ENCODE measurements at places on chromosomes 11 and 22.
A peak's percentile ranks its signal among the peaks of the same experiment; 100 is the strongest.

DNA sequence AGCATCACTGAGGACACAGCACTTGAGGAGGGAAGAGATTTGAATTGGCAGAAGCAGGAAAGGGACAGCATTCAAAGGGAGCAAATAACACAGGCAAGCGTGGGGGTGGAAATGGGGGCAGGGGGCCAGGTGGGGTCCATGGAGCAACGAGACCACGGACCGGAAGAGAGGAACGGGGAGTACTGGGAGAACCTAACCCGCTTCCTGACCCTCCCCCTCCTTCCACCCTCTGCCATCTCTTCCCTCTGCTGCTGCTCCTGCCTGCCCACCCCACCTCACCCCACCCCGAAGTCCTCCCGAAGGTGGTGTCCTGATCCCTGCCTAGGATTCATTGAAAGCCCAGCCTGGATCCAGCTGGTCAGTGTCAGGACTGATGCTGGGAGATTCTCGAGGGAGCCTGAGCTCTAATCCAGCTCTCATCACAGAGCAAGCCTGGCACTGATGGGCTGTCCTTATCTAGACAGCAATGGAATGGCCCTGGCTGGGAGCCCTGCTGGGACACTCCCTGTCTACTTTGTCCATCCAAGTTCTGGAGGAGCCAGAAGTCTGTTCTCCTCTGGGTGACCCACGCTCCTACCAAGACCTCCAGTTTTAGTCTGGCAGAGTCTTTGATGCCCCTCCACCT, 105.0 kb downstream of the TRIM29 start:
- DNase-seq: no peak

DNA sequence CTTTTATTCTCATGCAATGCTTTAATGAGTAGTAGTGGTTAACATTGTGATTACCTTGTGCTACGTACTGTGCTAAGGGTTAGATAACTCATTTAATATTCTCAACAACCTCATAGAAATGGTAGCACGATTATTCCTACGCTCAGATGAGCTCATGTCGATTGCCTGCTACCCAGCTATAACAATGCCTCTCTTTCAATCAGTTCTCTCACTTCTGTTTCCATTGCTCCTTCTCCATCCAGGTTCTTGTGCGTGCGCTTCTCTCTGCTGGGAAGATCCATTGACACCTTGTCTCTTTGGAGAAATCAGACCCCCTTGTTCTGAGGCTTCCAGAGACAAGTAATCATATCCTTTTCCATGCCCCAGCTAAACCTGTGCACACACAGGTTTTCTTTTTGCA, 120.8 kb downstream of the NECTIN1 start:
- no peak for DNase-seq

- no peak for DNase-seq
Observed at GRCh38 chr11:127130321-127130720, 129.8 kb upstream of the KIRREL3 start.

DNA sequence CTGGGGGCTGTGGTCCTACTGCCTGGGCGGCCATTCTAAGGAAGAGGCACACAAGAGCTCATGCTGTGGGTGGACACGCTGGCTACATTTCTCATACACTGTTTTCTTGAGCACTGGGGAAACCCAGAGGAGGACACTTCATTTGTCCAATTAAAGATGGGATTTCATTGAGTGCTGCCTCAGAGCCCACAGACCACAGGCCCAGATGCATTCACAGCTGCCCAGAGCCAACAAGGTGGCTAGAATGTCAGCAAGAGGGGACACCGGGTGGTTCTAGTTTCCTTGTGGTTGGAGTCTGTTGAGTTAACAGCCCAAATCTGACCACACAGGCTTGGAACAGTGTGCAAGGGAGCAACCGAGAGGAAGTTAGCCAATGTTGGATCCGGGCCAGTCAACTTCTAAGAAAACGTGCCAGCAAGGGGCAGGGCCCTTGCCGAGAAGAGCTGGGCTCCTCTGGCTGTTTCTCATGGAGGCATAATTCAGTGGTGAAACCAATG, 35.0 kb upstream of the SORL1 start:
- peak; percentile 94 for DNase-seq

DNA sequence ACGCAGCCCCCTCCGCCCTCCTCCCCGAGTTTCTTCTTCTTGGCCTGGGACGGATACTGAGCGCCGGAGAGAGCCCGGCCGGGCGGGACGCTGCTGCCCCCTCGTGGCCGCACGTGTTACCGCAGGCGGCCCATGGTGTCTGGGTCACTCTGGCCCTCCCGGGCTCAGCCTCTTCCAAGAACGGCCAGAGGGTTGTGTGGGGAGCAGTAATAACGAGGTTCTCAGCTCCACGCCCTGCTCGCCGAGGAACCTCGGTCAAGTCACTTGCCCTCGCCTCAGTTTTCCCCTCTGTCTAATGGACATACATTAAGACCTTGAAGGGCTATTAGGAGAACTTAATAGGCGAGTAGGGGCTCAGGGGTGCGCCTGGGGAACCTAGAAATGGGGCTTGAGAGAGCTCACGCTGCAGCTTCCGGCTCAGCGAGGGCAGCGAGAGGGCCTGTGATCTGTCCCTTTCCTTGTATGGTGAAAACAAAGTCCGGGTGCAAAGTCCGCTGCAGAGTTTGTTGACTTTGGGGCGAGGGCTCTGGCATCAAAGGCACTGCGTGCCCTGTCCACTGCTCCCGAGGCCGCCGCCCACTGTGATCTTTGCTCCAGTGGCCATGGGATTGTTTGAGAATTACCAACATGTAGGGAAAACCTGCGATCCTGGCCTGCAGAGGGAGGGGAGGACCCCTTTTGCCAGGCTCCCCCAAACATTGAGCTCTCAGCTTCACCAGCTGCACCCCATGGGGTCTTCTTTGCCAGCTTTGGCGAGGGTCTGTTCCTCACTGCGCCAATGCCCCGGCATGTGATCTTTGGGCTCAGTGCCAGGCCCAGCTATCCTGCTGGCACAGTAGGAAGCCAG, 14.4 kb upstream of the LRP5 start:
- DNase-seq: peak; percentile 88

DNA sequence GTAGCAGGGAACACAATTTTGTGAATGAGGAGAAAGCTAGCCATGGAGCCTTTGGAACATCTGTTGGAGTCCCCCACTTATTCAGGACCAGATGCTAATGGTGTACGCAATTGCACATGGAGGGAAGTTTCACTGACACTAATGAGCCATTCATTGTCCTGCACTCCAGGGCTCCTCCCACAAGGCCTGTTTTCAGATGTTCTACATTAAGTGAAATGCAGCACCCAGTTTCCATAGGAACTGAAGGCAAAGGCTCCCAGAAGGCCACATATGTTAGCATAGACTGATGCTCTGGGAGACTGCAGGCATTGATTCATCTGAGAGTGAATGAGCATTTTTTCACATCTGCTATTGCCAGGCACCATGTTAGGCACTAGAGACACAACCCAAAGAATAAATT, 399.5 kb downstream of the ETS1 start:
- DNase-seq: no peak

GRCh38 chr11:111400595-111400994, 21.5 kb upstream of the POU2AF1 start:
- DNase-seq: no peak

DNA sequence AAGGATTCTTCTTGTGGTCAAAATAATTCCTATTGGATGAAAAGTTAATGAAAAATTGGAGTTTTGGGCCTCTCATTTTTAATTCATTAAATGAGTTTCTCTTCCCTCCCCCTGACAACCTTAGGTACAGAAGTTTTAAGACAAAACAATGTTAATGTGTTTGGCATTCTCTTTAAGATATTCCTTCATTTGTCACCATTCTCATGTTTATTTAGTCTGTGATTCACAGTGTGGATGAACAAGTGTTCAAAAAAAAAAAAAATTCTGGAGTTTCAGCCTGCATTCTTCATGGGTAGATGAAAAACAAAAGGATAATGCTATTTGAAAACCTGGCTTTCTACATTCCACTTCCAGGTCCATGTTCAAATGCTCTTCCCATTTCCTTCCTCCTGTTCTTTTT, 172.6 kb upstream of the LUZP2 start:
- no peak for DNase-seq

DNA sequence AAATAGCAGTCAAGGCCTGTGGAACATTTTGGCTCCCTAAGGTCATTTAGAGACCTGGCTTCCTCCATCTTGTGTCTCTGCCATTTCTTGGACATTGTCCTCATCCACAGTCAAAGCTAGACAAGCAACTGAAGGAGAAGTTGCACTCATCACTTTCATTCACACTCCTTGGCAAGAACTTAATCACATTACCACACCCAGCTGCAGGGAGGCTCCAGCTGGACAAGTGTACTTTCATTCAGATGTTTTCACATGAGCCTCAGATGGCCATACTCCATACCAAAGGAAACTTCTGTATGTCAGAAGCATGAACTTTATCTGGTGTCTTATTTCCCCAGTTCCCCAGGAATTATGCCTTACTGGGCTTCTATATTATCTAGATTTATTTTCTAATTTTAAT, 537.4 kb downstream of the TMEM135 start:
- no peak for DNase-seq

DNA sequence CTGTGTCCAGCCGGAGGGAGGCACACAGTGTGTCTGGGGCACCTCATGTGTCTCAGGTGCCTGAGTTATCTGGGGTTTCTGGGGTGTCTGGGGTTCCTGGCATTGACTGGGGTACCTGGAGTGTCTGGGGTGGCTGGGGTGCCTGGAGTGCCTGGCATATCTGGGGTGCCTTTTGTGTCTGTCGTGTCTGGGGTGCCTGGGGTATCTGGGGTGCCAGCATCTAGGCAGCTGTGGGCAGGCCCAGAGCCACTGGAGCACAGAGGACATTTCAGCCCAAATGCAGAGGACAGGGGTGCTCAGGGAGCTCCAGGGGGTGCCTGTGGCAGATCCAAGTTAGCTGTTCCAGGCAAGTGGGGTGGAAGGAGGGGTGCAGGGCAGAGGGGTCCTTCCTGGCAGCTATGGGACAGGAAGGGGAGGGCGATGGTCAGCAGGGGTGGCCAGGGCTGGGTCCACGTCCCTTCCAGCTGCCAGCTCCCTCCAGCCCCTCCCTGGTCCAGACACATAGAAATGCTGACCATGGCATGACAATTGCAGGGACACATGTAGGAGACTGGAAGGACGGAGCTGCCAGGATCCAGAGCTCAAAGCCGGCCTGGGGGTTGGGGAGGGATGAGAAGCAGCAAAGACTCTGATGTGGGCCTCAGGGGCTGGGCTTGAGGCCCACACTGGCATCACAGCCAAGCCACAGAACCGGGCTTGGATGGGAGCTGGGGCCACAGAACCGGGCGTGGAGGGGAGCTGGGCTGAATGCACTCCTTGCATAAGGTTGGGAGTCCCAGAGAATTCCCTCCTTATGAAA, 133.0 kb downstream of the BRD1 start:
- DNase-seq: no peak

- no peak for DNase-seq
Observed at GRCh38 chr11:112785719-112786118, 175.5 kb upstream of the NCAM1 start.

- no peak for DNase-seq
Observed at GRCh38 chr11:88250566-88251242, 75.5 kb upstream of the RAB38 start.

DNA sequence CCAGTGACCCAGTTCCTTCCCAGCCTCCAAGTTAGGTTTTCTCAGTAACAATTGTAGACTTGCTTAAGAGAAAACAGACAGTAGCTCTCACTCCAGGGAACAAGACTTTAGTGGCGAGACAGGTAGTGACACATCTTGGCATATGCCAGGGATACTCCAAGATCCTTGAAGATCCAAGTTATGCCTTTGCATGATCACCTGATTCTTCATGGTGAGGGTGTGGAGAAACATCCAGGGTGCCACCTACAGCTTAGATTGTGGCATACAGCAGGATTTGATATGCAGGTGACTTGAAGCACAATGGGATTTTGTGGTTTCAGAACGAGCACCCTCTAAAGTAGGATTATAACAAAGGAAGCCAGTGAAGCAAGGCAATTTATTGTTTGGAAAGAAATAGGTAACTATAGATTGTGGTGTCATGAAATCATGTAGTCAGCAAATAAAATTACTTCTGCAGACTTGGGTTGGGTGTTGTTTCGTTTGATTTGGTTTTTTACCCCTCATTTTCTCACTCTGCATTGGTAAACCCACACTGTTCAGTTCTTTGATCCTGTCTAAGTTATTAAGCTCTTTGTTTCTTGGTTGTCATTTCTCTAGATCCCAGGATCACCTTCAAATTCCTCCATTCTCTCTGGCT, 9.2 kb downstream of the POU2AF3 start:
- no peak for DNase-seq

DNA sequence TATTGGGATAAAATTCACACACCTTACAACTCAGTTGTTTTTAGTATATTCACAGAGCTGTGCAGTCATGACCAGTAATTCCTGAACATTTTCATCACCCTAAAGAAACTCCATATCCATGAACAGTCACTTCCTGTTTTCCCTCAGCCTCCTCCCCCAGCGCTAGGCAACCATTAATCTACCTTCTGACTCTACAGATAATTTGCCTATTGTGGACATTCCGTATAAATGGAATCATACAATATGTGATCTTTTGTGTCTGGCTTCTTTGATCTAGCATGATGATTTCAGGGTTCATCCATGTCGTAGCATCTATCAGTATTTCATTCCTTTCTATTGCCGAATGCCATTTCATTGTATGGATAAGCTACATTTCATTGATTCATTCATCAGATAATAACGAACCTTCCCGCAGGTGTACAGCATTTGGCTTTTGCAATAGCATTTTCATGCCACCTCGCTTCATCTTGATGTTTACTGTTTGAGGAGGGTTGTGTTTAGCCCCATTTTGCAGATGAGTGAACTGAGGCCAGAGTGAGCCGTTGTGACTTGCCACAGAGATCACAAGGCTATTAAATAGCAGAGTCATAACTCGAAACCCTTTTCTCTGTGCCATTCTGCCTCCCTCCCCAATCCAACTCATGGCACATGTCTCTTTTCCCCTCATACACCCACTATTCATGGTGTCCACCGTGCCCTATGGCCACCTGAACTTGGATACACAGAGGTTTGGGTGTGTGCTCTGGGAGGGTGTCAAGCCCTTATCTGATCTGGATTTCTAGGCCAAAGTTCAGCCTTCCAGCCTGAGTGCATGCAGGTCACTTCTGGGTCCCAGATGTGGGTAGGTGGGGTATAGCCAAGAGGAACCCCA, 11.1 kb upstream of the MYH9 start:
- no peak for DNase-seq

DNA sequence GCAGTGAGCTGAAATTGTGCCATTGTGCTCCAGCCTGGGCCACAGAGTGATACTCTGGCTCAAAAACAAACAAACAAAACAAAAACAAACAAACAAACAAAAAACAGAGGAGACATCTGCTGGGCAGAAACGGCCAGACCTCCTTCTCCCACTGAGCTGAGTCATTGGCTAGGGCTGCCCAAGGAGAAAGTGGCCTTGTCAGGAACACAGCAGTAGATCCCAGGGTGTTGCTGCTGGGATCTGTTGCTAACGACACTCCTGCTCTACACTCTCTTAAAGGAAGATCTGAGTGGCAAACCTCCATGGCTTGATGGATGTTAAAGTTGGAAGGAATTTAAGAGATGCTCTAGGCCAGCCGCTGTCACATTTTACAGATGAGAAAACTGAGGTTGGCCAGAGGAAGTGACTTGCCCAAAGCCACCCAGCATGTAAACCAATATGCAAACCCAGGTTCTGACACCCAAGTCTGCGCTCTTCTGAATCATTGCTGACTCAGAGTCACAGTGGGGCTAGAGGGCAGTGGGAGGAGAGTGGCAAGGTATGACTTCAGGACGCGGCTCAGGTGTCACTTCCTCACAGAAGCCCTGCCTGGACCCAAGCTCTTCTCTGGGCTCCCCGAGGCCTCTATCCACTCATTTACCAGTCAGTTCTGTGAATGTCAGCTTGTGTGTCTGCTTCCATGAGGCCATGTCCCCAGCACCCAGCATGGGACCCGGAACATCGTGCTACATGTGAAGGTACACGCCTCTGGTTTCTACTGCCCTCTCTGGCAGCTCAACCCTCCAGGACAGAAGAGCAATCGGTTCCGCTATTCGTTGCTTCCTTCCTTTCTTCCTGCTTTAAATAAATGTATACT, 11.3 kb upstream of the GDPD5 start:
- DNase-seq: peak; percentile 64

- no peak for DNase-seq
Observed at GRCh38 chr11:99911116-99911515, 776.0 kb upstream of the ARHGAP42 start.

Data from RPMI8226 (cell line).